ENCODE measurements at places on chromosomes 3 and 15. TPM values are rescaled to one million over a fixed set of nuclear protein-coding genes. Genes with fewer than 3 reads are reported as not detected.
A peak's percentile ranks its signal among the peaks of the same experiment; 100 is the strongest.

FAM98B gene
- 40.2 TPM for total RNA-seq

CLRN1 gene
- not detected for total RNA-seq

- DNase-seq: no peak
- peaks cover 9% of the 10 kb centered on the region for H3K27me3 ChIP-seq
- no peak overlapping the region for H3K4me3 ChIP-seq
- H3K4me1 ChIP-seq: no peaks in the 10 kb centered on the region
- H3K36me3 ChIP-seq: no peaks in the 10 kb centered on the region
Observed at GRCh38 chr3:132283916-132284405, 33.2 kb upstream of the ACP3 start.

GRCh38 chr15:75841626-75842025 is 1.6 kb upstream of the UBE2Q2 start:
- peaks cover 3% of the 10 kb centered on the region for H3K27me3 ChIP-seq
- H3K4me3 ChIP-seq: no peak overlapping the region
- H3K36me3 ChIP-seq: peaks cover 14% of the 10 kb centered on the region

- H3K4me1 ChIP-seq: peaks cover 34% of the 10 kb centered on the region
- H3K36me3 ChIP-seq: peaks cover 2% of the 10 kb centered on the region
- DNase-seq: peak; percentile 13
- H3K27me3 ChIP-seq: no peaks in the 10 kb centered on the region
Observed at GRCh38 chr3:37179144-37179967, 5.0 kb upstream of the LRRFIP2 start.

Measured in activated CD4-positive, alpha-beta memory T cell treated with anti-CD3 and anti-CD28 coated beads for 36 hours (primary cell).